ENCODE measurements at places on chromosomes 16 and 17.

- no peak for DNase-seq
Observed at GRCh38 chr17:59893676-59894100, 767 bp downstream of the RPS6KB1 start.

GRCh38 chr16:6977916-6978315, 354.7 kb upstream of the RBFOX1 start:
- no peak for DNase-seq

DNA sequence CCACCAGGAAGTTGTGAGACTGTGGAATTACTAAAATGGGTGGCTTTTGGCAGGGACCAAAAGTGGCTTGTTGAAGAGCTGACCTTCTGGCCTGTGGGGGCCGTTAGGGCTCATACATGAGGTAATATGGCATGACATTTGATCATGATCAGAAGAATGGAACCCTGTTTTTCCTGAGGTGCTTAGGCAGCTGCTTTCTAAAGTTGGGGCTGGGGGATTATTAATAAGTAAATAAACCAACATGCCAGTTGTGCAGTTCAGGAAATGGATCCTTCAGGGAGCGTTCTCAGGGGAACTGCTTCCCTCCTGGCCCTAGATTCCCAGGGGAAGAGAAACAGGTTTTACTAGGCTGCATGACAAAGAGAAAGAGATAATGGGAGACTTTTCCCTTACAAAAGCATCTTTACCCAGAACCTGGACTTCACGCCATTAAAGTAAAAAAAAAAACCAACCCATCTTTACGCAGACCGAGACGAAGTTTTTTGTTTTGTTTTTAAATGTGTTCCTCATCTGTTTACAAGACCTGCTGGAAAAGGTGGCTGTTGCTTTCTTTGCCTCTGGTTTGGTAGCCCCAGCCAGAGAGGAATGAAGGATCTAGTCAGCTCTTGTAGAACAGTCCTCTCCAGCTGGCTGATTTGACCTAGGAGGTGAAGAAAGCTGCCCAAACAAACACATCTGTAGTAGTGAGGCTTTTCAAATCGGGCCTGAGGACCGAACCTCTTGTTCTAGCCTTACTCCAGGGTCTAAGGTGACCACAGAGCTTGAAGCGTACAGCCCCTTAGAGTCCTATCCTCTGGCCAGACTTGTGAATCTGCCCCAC, 22.7 kb downstream of the YPEL2 start:
- no peak for DNase-seq

DNA sequence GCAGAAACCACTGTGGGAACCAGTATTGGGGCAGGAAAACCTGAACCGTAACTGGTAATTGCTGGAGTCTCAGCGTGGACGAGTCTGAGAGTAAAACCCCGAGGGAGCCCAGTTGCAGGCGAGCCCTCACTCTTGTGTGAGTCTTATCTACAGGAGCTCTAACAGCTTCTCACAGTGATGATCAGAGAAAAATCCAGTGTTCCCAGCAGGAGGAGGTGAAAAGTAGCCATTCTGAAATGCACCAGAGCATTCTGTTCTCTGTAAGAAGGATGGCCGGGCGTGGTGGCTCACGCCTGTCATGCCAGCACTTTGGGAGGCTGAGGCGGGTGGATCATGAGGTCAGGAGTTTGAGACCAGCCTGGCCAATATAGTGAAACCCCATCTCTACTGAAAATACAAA, 161.2 kb downstream of the COPRS start:
- DNase-seq, result no peak

DNA sequence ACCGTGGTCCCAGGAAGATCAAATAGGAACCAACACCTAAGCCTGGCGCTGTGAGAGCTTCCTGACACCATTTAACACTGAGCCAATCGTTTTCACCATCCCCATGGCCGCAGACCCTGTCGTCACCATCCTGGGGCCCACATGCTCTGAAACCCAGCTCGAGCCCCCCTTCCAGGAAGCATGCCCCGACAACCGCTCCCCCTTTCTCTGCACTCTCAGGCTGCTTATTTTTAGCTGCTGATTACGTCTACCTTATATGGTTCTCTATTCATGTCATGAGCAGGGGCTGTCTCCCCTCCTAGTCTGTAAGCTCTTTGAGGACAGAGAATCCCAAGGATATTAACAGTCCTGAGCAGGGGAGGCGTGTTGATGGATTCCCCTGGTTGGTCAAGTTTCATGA, 10.5 kb downstream of the SRL start:
- DNase-seq, result no peak

DNA sequence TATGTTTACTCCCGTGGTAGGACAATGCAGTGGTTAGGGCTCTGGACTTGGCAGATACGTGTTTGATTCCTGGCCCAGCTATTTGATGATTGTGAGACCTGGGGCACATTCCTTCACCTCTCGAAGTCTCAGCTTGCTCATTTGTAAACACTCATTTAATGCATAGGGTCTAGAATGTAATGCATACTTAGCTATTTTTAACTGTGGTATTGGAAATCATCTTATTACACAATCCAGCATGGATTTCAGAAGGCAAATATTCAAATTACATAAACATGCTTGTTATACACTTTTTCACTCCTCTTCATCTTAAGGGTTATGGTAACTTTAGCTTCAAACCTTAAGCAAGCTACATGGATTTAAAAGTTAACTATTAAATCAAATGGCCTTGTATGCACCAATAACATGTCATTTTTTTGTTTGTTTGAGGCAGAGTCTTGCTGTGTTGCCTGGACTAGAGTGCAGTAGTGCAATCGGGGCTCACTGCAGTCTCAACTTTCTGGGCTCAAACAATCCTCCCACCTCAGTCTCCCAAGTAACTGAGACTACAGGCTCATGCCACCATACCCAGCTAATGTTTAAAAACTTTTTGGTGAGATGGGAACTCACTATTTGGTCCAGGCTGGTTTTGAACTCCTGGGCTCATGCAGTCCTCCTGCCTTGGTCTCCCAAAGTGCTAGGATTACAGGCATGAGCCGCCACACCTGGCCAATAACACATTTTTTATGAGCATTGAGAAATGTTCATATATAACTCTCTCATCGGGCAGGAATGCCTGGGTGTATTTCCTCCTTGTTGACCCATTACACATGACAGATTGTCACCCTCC, 52.5 kb downstream of the VAT1L start:
- no peak for DNase-seq

DNA sequence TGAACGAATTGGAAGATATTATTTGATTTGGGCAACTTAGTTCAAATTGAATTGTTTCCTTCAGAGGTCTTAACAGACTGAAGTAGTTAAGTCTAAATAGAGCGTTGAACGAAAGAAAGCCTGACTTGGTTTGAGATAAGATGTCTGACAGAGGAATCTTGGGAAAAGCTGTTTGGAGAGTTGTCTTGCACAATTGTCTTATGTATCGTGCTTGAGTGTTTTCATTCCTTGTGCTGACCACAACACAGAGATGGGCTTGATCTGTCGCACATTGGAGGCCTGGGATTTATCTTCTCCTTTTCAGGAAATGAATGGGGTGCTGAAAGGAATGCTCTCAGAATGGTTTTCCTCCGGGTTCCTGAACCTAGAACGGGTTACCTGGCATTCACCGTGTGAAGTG, 7.8 kb downstream of the MLYCD start:
- no peak for DNase-seq

DNA sequence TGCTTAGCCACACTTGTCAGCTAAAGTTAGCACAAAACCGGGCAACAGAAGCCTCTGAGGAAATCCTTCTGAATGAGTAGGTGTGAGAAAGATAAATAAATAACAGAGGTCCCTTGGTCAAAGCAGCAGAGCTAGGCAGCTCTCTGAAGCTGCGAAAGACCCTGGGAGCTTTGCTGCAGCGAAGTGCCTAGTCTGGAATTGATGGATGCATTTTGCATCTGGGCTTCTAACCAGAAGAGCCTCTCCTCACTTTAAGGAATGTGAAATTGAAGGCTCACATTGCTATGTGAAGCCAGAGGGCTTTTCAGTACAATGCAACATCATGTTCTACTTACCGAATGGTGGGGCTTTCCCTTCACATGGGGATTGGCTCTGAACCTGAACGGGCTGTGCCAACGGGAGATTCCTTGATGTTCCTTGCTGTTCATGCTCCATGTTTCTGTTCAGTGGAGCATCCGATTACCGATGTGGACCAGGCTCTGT, 274.6 kb downstream of the HS3ST3B1 start:
- DNase-seq, result no peak

DNA sequence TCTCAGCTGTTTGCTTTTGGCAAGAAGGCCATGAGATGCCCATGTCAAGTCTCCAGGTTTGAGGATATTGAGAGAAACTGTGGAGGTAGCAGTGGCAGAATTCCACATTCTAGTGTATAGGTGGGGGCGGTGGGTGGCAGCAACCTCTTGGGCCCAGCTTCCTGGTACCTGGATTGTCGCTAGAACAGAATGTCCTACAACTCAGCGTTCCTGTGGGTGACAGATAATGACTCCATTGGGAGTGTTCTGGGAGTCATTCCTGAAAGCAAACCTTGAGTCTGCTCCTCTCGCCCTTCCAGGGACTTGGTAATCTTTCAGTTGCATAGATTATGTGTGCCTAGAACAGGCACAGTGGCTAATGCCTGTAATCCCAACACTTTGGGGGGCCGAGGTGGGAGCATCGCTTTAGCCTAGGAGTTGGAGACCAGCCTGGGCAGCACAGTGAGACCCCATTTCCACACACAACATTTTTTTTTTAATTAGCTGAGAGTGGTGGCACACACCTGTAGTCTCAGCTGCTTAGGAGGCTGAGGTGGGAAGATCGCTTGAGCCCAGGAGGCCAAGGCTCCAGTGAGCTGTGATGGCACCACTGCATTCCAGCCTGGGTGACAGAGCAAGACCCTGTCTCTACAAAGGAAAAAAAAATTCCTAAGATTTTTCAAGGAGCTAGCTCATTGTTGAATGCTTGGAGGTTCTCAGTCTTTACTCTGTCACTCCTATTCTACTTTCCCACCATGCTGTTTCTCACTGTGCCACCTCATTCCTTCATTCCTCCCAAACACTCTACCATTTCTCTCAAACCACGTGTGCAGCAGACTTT, 37.9 kb upstream of the METTL16 start:
- no peak for DNase-seq

- no peak for DNase-seq
Observed at GRCh38 chr16:27106305-27106704, 39.6 kb downstream of the C16orf82 start.

GRCh38 chr16:87958632-87959031, 7.4 kb downstream of the BANP start:
- no peak for DNase-seq

- DNase-seq, result peak; percentile 75
Observed at GRCh38 chr16:85422632-85423550, 190.2 kb upstream of the GSE1 start.

DNA sequence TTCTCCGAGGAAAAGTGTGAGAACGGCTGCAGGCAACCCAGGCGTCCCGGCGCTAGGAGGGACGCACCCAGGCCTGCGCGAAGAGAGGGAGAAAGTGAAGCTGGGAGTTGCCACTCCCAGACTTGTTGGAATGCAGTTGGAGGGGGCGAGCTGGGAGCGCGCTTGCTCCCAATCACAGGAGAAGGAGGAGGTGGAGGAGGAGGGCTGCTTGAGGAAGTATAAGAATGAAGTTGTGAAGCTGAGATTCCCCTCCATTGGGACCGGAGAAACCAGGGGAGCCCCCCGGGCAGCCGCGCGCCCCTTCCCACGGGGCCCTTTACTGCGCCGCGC, at the start of gene ERBB2:
Gene ERBB2, plus strand, starts transcription at position 247 of the 330 bp plus-strand sequence. CDS start 175 bp downstream, outside the sequence.
- DNase-seq, result no peak

DNA sequence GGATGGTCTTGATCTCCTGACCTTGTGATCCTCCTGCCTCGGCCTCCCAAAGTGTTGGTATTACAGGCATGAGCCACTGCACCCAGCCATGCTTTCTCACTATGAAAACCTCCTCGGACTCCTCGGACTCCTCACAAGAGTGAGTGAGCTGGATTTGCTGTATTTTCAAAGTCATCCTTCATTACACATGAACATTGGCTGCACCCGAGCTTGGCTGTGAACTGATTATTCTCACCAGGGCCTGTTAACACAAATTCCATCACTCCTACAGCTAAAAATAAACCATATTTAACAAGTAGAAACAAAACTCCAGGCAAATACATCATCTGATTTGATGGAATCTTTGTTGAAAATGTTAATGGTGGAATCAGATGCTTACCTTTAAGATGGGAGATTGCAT, 50.3 kb downstream of the PITPNC1 start:
- DNase-seq, result no peak

DNA sequence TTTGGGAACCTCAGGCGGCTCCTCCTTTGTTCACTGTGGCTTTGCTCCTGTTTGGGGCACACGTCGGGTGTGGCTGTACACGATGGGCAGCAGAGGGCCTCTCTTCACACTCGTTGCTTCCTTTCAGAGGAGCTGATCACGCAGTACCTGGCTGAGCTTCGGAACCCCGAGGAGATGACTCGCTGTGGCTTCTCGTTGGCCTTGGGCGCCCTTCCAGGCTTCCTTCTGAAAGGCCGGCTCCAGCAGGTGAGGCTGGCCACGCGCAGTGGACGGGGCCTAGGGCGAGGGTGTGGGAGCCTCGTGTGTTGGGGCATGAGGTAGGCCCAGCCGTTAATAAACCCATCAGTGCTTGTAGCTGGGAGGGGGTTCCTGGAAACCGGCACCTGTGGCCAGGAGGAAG, 85.0 kb upstream of the ZNF750 start:
- DNase-seq, result no peak

DNA sequence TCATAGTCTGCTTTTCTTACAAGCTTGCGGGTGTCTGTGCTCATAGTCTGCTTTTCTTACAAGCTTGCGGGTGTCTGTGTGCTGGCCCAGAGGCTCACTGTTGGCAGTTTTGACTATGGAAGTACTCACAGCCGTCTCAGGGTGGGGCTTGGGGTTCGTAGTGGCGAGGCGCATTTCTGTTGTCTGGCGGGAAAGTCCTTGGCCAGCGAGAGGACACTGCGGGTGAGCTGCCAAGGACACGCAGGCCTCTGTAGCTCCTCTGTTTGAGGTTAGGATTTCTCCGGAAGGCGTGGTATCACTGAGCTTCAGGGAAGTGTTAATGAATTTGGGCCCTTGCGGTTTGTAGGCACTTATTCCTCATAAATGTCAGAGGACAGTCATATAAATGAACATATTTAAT, 13.5 kb downstream of the TBCD start:
- DNase-seq, result no peak

DNA sequence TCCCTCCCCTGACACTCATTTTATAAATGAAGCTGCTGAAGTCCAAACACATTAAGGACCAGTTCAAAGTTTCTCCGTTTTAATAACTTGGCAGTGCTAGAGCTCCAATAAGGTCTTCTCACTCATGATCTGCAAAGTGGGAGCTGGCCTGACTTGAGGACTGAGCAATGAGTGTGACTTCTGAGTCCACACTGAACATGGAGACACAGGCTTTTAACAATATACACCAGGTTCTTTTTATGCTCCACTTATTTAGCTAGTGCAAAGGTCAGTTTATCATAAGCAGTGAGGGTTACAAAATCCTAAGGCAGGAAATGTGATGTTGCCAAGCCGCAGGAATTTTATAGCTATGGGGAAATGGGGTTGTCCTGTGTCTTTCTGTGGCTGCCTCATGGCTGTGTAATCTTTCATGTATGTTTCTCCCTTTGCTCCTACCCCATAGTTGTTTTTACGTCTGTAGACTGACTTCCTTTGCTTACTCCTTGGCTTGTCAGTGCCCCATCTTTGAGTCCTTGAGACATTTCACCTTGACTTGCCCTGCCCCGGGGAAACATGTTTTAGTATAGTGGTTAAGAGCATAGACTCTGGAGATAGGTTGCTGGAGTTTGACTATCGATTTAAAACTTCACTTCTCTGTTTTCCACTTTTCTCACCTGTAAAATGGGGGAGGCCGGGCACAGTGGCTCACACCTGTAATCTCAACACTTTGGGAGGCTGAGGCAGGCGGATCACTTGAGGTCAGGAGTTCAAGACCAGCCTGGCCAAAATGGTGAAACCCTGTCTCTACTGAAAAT, 12.2 kb upstream of the MMD start:
- DNase-seq, result no peak

- DNase-seq, result no peak
Observed at GRCh38 chr16:19864566-19864965, 20.1 kb downstream of the GPRC5B start.

Data from liver (tissue), 10 donors.